ENCODE measurements at places on chromosomes 2 and 18.

DNA sequence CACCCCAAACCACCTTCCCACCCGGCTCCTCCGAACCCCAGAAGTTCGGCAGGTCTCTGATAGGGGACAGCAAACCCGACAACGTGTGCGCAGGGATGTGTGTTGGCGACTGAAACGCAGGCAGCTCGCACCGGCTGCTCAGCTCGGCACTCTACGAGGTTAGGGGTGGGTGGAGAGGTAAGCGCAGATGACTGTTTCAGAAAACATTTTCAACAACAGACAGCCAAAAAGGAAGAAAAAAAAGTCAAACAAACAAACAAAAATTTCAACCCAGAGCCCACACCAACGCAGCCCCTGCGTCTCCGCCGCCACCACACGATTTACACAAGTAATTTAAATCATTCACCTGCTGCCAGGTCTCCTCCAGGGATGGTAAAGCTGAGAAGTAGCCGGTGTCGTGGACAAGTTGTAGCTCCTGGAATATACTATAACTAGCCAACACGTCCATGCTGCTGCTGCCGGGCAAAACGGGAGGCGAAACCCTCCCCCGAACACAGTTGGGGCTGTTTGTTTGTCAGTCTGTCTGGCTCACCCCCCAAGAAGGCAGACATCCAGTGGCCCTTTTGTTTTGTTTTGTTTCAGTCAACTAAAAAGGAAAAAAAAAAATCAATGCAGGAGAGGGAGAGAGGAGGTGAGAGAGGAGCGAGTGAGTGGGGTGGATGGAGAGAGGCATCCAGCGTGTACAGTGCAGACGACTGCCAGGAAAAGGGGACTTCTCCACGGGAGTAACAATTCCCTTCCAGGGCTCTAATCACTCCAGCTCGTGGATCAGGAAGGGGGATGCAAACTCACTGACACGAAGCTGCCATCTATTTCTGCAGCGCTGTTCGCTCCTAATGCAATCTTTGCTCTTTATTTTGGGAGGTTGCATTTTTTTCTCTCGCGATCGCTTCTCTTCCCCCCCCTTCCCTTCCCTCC is at the start of gene KLF7:
Gene KLF7, minus strand, starts transcription at position 828 of the 918 bp plus-strand sequence. Its CDS starts 380 bp downstream, at position 448.
- no peak for DNase-seq

- DNase-seq, result no peak
Observed at GRCh38 chr2:231634951-231635875, 42.5 kb downstream of the TEX44 start.

- DNase-seq, result no peak
Observed at GRCh38 chr2:44135771-44136170, 32.9 kb upstream of the PPM1B start.

- no peak for DNase-seq
Observed at GRCh38 chr18:69787825-69788547, 159.7 kb downstream of the CD226 start.

DNA sequence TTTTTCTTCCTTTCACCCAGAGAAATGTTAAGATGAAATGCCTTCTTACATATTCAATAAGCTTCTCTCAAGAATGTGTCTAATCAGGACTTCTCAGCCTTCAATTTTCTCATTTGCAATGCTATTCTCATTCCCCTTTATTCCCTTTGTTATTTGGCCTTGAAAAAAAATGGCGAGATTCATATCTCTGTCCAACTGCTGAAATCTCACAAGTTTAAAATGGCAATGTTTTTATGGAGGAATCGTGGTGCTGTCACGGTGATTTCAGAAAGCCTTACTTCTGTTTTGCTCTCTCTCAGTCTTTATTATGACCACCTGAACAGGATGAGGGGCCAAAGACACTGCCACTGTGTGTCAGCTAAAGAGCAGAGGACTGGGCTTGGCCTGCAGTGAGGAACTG is 928.5 kb downstream of the DCC start:
- no peak for DNase-seq

- DNase-seq, result no peak
Observed at GRCh38 chr2:11807156-11808015, 61.0 kb downstream of the LPIN1 start.

DNA sequence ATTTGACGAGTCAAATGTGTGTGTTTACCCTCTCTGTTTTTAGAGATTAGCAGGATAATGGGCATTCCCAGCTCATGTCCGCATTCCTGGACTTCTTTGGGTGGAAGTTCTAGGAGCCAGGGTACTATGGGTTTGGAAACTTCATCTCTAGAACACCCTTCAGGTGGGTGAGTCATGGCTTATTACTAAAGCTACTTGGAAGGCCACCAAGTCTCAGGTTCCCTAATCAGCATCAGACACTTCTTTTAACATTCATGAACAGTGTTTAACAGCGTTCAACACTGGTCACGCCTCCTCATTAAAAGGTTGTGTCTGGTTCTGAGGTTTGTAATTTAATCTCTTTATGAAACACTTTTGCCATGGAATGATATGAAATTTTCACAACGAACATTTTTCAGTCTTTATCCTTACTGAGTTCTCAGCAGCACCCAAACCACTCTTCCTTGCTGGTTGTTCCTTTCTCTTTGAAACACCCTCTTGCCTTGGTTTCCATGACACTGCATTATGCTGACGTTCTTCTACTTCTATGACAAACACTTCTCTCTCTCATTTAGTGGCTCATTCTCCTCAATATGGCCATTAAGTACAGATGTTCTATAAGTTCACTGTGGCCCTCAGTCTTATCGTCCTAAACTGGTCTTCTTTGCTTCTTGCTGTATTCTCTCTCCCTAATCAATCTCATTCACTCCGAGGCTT is 49.3 kb downstream of the MMADHC start:
- DNase-seq, result no peak

- DNase-seq, result no peak
Observed at GRCh38 chr2:126429103-126429502, 226.9 kb upstream of the GYPC start.

DNA sequence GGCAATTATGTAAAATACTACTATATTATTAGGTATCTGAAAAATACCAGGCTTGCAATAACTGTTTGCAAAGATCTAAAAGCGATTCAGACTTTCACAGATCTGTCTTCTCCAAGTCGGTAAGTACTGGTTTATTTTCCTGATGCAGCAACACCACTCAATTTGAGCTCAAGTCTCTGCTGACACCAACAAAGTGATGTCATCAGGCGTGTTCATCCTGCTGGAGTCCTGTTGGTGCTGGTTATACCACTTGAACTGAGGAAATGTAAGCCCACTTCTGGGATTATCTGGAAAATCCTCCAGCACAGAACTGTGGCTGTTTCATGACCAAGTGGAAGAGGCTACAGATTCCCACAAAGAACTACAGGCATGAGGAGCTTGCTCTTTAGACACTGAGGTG is 267.6 kb downstream of the BCL2 start:
- no peak for DNase-seq

GRCh38 chr18:22687892-22688680 is 245.0 kb upstream of the RBBP8 start:
- DNase-seq, result no peak

DNA sequence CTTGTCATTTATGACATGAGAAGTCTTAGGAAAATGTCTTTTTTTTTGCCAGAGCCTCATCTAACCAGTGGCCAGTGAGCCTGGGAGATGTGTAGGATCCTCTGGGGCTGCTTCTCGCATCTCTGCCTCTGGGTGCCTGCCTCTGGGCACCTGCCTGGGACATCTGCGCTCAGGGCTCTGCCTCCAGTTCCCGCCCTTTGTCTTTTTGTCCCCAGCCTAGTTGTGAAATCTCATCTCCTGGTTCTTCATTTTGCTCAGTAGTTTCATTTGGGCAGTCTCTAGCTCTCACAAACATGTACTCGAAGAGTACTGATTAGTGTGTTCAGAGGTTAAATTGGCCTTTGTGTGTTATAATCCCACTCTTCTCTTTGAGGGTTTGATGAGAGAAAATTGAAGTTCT is 92.0 kb downstream of the LTBP1 start:
- no peak for DNase-seq

DNA sequence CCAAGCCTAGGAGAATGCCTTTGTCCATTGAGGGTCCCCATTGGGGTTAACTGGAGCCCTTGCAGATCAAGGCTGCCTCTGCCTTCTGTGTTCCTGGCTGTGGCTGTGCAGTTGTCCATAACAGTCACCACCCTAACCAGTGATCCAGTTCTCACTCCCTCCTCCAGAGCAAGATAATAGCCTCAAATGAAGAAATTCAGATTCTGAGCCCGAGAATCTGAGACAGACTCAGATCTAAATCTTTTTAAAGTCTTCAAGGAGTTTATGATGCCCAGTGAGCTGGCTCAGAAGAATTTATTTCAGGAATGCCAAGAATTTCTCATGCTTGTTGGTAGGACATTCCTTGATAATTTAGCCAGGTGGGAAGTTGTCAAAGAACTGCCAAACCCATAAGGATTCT is 44.3 kb upstream of the RAB6C start:
- no peak for DNase-seq

DNA sequence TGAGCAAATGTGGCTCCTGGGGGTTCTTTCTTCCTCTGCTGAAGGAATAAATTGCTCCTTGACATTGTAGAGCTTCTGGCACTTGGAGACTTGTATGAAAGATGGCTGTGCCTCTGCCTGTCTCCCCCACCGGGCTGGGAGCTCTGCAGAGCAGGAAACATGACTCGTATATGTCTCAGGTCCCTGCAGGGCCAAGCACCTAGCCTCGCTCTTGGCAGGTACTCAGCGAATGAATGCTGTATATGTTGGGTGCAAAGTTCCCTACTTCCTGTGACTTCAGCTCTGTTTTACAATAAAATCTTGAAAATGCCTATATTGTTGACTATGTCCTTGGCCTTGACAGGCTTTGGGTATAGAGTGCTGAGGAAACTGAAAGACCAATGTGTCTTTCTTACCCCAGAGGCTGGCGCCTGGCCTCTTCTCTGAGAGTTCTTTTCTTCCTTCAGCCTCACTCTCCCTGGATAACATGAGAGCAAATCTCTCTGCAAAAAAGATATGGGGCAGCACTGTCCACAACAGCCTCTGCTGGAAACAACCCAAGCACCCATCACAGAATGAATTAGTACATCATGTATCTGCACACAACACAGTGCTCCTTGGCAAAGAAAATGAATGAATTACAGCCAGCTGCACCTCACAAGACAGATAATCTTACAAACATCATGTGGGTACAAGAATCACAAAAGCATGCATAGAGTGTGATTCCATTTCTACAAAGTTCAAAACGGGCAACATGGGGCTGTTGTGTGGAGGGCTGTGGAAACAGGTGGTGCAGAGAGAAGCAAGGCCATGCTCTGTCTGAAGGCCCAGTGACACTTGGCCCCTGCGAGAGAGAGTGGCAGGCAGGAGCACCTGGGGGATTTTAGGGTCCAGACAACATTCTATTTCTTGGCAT is 6.6 kb downstream of the IL1RN start:
- no peak for DNase-seq

DNA sequence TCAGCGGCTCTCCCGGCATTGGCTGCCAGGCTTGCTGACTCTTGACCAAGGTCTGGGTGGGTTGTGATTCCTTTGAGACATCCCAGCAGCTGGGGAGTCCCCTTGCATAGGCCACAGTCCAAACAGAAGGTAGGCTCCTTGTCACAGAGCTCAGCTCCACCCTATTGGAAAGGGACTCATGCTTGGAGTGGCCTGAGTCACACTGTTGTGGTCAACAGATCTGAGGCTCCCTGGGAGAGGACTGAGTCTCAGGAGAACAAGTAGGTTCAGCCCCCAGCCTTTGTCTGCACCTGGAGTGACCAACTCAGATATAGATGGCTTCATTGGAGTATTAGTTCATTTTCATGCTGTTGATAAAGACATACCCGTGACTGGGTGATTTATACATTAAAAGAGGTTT is 32.1 kb upstream of the SH3BP4 start:
- no peak for DNase-seq

DNA sequence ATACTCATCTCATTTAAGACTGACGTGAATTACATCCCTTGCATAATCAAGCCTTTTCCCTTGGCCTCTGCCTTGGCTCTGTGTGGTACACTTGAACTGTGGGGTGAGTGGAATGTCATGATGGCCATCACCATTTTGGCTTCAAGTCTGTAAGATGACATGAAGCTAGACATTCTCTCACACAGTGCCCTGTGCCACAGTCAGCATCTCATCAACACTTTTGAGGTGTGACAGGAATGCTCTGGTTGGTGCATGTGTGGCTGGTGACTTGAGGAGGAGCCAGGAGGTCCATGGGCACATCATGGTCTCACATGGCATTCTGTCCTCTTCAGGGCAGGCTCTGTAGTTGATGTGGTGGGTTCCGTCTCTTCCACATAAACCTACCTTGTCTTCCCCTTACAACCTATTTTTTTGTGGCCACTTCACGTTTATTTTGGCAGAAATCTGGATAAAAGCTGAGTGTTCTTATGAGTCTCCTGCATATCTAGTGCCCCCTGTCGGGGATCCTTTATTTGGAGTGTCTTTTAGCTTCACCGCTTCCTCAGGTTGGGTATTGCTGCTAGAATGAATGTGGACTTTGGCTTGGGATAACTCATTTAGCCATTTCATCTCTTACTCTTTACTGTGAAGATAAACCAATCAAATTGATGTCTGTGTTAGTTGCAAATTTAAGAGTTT is 28.1 kb downstream of the MAP4K4 start:
- DNase-seq, result no peak

DNA sequence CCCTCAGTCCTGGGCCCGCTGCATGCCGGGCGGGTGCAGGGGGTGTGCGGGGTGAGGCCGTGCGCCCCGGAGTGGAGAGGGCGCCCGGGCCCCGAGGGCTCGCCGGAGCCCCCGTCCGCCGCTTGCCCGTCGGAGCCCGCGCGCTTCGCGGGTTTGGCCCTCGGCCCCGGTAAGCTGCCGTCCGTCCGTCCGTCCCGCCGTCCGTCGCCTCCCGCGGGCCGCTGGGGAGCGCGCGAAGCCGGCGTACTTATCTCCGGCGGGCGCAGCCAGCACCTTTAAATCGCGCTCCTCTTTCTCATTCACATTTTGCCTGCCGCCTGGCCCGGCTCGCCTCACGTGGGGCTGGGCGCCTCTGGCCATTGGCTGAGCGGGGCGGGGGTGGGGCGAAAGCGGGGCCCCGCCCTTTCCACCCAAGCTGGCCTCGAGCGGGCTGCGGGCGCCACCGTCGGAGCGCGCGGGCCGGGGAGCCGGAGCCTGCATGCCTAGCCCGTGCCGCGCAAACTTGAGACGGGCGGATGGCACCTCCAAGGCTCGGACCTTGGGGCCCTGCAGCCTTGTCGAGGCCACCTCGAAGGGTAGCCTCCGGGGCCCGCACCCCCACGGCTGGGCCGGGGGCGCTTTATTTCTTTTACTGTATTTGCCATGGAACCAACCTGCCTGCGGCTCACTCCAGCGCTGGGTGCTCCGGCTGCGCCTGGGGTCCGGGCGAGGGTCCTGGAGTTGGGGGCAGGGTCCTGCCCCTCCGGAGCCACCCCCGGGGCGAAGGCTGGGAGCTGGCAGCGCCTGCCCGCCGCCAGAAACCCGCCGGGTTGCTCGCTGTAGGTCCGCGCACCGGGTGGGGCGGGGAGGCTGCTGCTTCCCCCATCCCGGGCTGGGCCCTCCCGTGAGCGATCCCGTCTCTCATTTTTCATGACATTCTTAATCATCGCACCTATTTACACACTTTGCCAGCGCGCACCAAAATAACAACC is at the start of gene GBX2:
Gene GBX2, minus strand, starts transcription at position 277 of the 971 bp plus-strand sequence. CDS start 415 bp downstream, outside the sequence.
- DNase-seq, result no peak

Measured in cerebellar nuclear complex (tissue), 1 donor.